CD4-positive, alpha-beta T cell (primary cell): ENCODE measurements at places on chromosomes 16 and 17. TPM values are rescaled to one million over a fixed set of nuclear protein-coding genes. Genes with fewer than 3 reads are reported as not detected.
A peak's percentile ranks its signal among the peaks of the same experiment; 100 is the strongest.

Gene KRTAP2-3
- not detected for total RNA-seq

DNA sequence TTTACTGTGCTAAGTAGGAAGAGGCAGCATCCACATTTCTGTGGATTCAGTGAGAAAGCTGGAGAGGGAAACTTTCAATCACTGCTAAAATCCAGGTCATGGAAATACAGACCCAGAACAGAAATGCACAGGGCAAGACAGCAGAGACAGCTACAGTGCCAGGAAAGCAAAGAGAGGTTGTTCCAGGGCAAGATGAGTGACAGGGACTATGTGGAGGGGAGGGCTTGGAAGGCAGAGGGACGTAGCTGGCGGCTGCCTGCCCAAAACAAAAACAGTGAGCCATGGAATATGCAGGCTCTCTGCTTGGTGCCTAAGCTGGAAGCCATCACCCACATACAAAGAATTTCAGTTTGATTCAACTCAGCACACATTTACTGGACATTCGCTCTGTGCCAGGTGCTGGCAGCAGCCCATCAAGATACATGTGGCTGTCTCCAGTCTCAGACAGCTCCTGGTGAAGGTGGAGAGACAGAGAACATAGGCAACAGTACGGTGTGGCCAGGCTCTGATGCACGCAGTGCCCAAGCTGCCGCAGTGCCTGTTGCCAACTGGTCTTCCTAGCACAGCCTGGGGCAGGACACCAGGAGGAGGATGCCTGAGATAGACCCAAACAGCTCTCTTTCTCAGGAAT lies 88.7 kb downstream of the AIPL1 start:
- DNase-seq: no peak

Gene PTX4
- total RNA-seq: not detected

DNA sequence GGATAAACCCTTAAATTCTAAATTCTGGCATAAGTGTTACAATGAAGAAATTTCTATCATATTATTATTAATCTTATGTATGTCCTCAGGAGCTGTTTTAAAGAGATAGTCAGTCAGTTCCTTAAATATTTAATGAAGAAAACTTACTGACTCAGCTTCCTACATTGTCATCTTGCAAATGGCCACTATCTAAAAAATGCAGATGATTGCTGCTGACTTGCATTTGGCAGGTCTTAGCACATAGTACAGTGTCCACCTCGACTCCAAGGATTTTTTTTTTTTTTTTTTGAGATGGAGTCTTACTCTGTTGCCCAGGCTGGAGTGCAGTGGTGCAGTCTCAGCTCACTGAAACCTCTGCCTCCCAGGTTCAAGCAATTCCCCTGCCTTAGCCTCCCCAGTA lies 55.1 kb upstream of the CORO6 start:
- no peak for DNase-seq

GRCh38 chr17:11031787-11032186 lies 193.9 kb upstream of the PIRT start:
- DNase-seq: no peak

DNA sequence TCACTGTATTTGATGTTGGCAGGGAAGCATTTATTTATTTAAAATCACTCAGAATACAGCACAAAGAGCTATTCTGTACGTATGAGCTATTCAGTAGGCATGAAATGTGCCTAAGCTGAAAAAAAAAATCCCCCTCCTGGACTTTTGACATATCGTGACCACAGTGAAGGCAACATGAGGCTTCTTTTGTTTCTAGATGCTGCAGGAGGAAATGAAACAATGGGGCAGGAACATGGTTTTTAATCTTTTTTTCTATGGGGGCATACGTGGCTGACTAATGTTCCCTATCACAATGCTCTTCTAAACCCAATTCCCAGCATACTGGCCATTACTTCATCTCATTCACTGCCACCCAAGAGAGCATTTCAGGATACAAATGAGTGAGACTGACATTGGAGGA lies 191.0 kb upstream of the PMFBP1 start:
- DNase-seq: no peak

DNA sequence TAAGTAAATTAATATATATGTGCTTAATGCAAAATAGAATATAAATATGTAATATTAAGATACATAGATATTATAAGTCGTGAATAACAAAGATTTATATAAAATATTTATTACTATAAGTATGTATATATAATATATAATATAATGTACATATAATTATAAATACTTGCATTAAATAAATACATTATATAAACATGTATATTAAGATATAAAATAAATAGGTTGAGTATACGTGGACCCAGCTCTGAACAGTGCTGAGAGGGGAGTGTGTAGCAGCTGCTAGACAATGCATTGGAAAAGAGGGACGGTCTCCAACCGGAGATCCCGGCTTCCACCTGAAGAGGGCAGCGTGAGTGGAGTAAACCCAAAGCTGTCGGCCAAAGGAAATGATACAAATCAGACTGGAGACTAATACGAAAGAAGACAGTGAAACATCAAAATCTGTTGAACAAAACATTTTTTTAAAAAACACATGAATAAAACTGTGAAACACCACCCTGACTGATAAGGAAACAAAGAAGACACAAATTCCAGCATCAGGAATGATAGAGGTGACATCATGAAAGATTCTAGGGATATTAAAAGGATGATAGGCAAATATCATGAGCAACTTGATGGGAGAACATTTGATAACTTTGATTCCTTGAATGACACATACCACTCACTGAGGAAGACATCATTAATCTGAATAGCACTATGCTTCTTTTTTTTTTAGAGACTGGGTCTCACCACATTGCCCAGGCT lies 125.4 kb upstream of the CHMP6 start:
- peak; percentile 51 for DNase-seq

GRCh38 chr17:56457501-56457900 lies 136.0 kb upstream of the NOG start:
- no peak for DNase-seq

GRCh38 chr17:8150194-8151119 lies 1.7 kb downstream of the PER1 start:
- DNase-seq: no peak

DNA sequence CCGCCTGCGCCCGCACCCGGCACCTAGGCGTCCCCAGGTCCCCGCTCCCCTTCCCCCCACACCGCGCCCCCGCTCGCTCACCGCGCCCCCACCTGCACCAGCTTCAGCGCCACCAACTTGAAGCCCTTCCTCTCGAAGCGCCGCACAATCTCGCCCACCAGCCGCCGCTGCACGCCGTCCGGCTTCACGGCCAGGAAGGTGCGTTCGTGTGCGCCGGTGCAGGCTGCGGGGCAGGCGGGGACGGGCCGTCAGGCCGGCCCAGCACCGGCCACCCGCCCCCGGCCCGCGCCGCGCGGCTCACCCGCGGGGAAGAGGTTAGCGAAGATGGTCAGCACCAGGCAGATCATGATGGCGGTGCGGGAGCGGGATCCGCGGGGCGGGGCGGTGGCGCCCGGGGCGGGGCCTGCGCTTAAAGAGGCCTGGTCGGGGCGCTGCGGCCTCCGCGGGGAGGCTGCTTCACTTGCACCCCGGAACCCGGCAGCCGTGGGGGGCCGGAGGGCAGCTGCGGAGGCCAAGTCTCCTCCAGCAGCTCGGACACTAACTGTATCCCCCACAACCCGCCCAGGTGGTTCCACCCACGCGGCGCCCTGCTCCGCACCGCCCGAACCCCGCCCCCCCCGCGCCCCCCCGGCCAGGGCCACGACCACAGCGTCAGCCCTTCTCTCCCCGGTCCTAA lies at the start of gene NME3:
Gene NME3, minus strand, starts transcription at position 356 of the 676 bp plus-strand sequence. Its CDS starts 9 bp downstream, at position 347.
- DNase-seq: peak; percentile 83

DNA sequence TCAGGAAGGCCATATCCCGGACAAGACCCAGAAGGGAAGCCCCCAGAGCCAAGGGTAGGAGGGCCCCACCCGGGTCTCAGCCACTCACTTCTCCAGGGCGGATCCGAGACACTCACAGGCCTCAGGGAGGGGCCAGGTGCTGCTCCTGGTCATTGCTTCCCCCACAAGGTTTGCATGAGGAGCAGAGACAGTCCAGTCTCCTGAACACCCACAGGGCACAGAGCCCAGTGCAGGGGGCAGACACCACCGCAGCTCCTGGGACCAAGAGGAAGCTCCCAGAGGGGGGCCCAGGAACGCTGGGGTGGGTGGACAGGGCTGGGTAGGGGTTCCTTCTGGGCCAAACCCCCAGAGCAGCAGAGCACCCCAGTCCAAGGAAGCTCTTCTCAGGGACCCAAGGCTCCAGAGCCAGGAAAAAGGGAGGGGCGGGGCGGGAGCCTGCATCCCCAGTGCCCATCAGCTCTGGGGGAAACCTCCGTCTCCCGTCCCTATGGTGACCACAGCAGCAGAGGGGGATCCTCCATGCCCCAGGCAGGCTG lies 709 bp upstream of the MRPL28 start:
- DNase-seq: no peak

DNA sequence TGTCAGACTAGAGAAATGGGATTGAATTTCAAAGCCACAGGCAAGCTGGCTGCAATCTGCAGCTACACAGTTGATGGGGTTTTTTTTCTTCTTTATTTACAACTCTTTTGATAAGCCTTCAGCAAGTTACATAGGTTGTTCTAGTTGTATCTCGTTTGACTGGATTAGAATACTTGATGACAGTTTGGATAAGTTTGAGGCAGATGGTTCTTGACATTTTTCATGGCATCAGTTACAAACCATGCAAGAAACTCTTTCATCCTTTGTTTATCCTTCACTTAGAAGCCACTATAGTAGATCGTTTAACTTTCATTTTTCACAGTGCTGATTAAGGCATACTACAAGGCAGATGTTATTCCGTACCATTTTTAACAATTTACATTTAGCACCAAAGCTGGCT lies 238.9 kb downstream of the TOX3 start:
- no peak for DNase-seq
